ENCODE measurements at places on chromosomes 6 and 20.

DNA sequence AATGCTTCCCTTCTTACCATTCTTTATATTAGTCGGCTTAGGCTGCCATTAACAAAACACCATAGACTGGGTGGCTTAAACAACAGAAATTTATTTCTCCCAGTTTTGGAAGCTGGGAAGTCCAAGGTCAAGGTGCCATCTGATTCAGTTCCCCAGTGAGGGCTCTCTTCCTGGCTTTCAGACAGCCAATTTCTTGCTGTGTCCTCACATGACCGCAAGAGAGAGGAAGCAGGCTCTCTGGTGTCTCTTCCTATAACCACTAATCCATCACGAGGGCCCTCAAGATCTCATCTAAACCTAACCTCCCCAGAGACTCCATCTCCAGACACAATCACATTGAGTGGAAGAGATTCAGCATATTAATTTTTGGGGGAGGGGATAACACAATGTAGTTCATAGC is 193.0 kb upstream of the SGK1 start:
- no peak for DNase-seq

GRCh38 chr6:10559522-10560152 is 38.5 kb downstream of the GCNT2 start:
- DNase-seq, result no peak

DNA sequence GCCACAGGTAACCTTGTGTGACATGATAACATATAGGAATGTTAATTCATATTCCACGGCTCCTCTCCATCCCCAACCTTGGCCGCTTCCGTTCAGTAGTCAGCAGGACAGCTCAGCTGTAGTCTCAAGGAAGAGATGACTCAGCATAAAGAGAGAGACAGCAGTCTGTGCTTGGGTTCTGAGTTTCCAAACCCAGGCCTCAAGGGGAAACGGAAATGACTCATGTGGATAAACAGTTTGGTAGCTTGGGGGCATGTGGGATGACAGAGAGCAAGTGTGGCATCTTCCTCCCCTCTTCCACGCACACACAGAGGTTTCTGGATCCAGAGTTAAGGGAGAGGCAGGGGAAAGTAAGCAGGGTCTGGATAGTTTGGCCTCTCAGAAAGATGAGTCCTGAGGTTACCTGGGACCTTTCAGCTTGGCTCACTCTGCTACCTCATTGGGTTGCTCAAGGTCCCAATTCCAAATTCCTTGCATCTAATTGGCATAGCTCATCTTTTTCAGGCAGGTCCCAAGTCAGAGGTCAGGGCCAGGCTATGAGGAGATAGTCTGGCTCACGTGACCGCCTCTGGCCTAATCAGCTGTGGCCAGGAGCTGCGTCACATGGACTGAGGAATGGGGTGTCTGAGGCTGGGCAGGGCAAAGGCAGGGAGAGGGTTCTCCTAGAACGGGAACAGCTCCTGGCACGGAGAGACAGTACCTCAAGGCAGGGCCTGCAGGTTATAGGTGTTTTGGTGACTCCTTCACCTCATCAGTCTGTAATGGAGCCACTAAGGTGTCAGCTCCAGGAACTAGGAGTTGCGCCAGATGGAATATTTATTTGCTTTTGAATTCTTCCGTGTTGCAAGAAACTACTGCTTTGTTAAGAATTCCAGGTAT is 36.5 kb upstream of the MLN start:
- peak; percentile 95 for DNase-seq

DNA sequence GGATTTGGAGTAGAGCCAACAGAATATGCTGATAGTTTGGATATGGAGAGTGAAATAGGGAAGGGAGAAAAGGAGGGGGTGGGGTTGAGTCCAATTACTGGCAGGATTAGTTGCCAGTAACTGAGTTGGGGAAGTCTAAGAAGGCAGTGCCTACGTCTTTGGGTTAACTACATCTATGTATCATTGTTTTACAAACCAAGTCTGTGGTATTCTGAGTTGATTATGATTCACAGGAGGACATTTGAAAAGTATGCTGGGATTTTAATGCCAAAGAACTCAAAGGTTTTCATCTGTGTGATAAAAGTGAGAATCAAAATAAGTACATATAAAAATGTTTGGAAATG is 14.7 kb downstream of the DSE start:
- DNase-seq, result peak; percentile 51
